ENCODE measurements at places on chromosomes 7 and 10. TPM values are rescaled to one million over a fixed set of nuclear protein-coding genes. Genes with fewer than 3 reads are reported as not detected.

DNA sequence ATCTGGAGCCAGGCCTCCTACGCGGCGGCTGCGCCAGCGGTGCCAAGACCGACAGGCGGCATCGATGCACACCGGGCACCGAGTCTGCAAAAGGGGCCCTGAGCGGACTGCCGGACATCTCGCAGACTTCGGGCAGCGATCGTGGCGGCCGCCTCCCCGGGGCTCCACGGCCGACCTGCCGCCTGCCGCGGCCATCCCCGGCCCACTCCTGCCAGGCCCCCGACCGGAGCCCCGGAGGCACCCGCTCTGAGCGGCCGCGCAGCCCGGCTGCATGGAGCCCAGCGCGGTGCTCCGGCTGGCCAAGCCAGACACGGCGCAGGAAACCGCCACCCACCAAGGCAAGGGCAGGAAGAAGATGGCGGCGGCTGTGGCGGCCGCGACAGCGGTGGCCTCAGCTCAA, 154.2 kb upstream of the KCTD7 start:
- DNase-seq: no peak

- DNase-seq: no peak
Measured at GRCh38 chr7:27299861-27300260, 57.3 kb downstream of the EVX1 start.

- no peak for DNase-seq
Measured at GRCh38 chr10:28587270-28587969, 54.5 kb downstream of the WAC start.

GRCh38 chr7:77330169-77330882, 85.8 kb downstream of the GSAP start:
- DNase-seq: no peak

- DNase-seq: no peak
Measured at GRCh38 chr7:146772601-146773000, 656.0 kb downstream of the CNTNAP2 start.

DNA sequence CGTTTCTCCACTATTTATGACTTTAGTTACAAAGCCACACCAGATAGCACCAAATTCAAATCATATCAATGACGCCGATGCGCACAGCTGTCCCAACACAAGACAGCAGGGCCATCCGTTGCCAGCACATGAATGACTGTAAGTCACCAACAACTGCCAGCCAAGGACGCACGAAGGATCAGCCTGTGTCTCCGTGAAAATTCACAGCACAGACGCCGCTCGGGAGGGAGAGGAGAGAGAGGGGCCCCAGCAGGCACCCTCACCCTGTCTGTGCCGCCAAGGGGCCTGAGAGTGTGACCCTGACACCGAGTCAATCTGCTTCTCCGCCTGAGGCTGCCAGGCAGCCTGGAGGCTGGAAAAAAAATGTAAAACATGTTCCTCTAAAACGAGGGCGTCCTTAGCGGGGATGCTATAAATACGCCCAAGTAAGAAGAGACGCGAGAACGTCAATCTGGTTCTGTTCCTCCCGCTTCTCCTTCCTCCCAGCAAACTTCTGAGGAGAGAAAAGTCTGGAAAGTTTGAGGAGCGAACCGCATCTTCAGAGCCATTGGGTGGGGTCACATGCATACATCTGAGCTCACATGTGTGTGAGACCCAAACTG, 111.2 kb downstream of the PTPRN2 start:
- no peak for DNase-seq

GRCh38 chr10:113985297-113985844, 58.3 kb upstream of the ADRB1 start:
- no peak for DNase-seq

GRCh38 chr7:146053492-146053891, 63.1 kb upstream of the CNTNAP2 start:
- no peak for DNase-seq

DNA sequence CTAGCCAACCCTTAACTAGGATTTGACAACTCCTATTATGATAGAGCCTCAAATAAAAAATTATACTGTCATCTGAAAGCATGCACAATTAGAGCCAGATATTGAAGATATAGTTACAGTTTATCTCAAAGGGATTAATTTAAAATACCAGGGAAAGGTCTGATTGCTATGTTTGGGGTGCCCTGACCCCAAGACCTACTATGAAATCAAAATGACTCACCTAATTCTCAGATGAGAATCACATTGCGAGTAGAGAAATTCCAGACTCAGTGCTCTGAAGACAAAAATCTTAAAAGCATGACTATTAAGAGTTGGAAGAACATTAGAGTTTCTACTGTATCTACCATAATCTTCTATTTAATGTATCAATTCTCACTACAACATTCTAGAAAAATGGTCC, 297.1 kb downstream of the AHR start:
- no peak for DNase-seq

GRCh38 chr10:121732656-121733445, 134.6 kb upstream of the FGFR2 start:
- no peak for DNase-seq

- no peak for DNase-seq
Measured at GRCh38 chr7:80047032-80047431, 87.6 kb upstream of the GNAI1 start.

DNA sequence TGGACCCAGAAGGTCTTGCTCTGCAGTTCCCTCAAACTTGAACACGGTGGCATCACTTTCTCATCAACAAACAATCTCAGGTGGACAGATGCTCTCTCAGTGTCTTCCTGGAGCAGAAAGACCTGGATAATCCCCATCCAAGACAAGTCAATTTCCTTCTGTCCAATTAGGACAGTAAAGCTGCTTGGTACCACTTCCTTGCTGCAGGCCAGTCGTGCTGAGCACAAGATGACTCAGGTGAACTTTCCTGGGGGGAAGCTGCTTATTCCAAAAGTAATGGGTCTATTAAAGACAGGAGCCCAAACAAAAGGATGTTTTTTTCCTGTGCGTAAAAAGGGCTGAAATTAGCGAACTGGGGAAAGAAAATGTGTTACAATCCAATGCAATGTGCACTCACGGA, 107.6 kb upstream of the AFAP1L2 start:
- no peak for DNase-seq

GRCh38 chr7:50954716-50955115, 172.0 kb upstream of the GRB10 start:
- DNase-seq: no peak

GRCh38 chr7:134058980-134059379, 68.2 kb upstream of the LRGUK start:
- DNase-seq: no peak

Gene PRF1
- 0.72 TPM for polyA plus RNA-seq

Gene FOXP2
- 13.7 TPM for polyA plus RNA-seq

Gene EGR2
- 2.3 TPM for polyA plus RNA-seq

Gene APBB1IP
- polyA plus RNA-seq: 1.8 TPM

Gene PNLIPRP2
- not detected for polyA plus RNA-seq

Gene PLA2G12B
- 6.9 TPM for polyA plus RNA-seq
